ENCODE measurements at places on chromosomes 4 and X.

DNA sequence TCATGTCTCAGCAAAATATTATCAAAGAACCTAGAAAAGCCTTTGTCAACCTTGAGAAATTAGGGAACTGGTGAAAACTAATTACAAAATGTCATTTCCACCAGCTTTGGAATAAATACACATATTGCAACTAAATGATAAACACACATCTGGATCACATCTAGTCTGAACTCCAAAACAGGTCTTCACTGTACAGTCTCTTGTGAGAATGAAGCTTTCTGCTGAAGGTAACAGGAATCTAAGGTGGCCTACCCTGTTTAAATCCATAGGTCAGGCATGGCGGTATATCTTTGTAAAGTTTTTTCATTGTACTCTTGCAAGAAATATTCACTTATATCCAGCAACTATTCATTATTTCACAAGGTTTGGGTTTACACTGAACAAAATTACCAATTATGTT is 1.7 kb downstream of the SH3D19 start:
- no peak for DNase-seq

DNA sequence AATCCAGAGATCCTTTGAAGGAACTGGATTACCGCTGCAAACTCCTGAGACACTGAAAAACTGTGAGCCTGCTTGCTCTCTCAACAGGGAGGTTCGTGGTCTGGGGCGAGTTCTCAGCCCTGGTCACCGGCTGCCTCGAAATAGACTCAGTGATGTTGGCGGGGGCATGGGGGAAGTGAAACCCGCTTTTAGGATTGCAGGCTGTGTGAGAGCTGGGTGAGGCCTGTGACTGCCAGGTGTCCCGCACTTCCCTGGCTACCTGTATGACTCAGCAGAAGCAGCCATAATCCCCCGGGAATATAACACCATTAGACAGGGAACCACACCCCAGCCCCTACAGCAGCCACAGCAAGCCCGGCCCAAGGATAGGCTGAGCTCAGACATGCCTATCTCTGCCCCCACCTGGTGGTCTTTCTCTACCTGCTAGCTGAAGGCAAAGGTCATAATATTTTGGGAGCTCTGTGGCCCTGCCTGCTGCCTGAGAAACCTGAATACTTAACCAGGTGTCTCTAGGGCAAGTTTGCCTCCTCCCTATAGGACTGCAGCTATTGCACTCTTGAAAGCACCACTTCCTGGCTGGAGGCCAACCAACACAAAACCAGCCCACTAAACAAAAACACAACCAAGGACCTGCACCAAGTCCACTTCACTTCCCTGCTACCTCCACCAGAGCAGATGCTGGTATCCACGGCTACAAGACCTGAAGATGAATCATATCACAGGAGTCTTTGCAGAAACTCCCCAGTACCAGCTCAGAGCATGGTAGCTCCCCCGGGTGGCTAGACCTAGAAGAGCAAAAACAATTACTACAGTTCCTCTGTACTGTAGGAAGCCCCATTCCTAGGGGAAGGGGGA is 202.0 kb downstream of the RRAGB start:
- no peak for DNase-seq

DNA sequence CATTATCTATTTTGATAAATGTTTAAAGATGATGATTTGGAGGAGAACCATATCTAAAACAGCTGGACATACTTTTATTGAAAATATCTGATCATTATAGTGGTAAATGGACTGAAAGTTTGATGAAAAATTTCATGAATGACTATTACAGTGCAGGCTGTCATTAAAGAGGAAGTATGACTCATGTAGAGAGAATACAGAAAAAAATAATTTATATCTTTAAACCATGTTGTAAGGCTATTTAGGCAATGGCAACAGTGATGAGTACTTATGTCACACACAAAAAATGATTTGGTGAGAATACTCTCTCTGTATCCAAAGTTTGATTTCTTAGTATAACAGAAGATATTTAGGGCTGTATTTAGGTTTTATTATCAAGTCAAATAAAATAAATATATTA is 3.9 kb upstream of the GLRB start:
- no peak for DNase-seq

DNA sequence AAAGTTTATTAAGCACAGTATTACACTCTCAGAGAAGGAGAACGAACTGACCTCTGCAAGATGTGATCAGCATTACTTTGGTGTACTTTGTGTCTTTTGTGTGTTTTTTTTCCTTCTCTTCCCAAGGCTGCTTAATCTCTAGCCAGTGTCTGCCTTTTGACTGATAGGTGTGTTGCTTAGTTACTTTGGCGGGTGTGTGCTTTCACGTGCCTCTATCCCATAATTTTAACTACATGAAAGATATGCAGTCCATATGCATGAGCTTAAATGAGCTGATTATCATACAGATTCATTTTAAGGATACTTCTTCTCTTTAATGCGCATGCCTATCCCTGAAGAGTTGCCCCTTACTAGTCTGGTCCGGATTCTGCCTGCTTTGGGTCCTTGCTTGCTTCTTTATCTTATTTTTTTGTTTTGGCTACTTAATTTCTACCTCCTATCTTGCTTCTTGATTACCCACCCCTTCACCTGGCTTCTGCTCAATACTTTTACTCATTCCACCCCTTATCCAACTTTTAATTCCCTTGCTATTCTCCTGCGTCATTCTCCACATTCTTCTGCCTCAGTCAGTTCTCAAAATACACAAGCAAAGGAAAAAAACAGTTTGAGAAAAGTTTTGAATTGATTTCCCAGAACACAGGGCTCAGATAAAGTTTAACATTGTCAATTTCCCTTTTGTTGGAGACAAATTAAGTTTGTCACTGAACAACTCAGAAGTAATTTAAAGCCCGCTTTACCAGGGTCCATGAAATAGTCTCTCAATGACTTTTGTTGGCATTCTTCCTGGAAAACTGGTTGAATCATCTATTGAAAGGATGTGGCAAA is 182.0 kb downstream of the TENT5D start:
- peak; percentile 1 for DNase-seq

GRCh38 chrX:140804292-140804691 is 94.7 kb downstream of the LINC00632 start:
- DNase-seq, result no peak

DNA sequence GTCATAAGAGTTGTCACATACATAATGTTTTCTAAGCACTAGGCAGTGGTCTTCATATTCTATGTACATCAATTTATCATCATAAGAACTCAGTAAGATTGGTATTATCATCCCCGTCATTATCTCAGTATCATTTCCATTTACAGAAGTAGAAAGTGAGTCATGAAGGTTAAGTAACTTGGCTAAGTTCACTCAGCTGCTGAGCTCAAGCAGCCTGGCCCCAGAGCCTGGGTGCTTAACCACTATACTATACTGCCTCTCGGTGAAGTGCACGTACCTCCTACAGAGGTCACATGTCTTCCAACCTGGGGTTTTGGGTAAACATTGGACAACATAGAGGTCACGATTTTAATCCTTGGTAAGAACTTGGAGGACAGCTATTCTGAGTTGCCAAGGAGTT is 161.5 kb upstream of the GATB start:
- no peak for DNase-seq

DNA sequence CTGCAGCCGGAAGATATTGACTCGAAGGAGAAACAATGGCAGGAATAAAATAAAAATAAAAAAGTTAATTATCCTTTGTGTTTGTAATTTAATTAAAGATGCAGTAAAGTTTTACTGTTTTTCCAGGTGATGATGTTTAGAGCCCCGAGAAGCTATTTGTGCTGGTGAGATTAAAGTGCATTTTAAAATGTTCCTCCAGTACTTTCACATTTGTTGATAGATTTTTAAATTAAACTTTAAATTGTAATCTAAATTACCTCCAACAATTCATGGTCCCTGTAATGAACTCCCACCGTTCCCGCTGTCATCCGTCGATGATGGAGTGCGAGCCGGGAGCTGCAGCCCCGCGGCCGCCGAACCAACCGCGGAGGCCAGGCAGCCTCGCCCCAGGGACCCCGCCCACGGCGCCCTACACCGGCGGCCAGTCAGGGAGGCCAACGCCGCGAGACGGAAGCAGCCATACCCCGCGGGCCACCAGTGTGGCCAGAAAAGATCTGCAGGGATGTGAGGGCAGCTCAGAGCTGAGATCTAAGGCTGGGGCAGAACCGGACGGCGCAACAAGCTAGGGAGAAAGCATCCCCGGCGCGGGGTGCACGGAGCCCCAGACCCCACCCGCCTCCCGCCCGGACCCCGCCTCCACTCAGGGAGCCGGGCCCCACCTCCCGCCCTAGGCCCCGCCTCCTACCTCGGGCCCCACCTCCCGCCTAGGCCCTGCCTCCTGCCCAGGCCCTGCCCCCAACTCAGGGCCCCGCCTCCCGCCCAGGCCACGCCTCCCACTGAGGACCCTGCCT is 104.0 kb downstream of the FAM53A start:
- peak; percentile 84 for DNase-seq

DNA sequence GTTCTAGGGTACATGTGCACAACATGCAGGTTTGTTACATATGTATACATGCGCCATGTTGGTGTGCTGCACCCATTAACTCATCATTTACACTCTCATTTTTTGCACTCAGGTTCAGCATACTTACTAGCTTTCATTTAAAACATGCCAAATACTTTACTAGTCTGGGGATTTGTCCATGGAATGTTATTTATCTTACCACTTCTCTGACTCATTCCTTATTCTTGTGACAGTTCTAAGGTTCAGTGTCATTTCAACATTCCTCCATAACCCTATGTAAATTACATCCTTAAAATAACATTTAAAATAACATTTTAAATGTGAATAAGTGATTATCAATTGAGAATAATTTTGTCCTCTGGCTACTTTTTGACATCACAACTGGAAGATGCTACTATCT is 19.5 kb upstream of the SYTL5 start:
- peak; percentile 1 for DNase-seq

GRCh38 chr4:148854203-148854602 is 412.0 kb upstream of the NR3C2 start:
- no peak for DNase-seq

GRCh38 chr4:187268940-187269339 is 545.3 kb upstream of the FAT1 start:
- no peak for DNase-seq

DNA sequence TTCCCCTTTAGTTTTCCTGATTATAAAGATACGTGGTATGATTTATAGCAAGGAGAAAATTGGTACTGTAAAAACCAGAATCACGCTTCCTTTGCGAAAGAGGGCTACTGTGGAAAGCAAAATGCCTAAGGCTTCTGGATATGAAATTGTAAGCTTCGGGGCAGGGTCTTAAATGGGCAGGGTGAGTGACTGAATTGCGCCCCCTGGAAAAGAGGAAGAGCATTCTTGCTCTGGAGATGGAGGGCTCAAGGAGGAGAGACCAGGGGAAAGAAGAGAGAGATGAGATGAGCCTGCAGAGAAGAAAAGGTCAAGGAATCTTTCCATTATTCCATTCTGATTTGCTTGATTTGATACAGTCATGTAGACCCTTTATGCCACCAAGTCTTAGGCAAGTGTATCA is 13.1 kb upstream of the ETNPPL start:
- no peak for DNase-seq

DNA sequence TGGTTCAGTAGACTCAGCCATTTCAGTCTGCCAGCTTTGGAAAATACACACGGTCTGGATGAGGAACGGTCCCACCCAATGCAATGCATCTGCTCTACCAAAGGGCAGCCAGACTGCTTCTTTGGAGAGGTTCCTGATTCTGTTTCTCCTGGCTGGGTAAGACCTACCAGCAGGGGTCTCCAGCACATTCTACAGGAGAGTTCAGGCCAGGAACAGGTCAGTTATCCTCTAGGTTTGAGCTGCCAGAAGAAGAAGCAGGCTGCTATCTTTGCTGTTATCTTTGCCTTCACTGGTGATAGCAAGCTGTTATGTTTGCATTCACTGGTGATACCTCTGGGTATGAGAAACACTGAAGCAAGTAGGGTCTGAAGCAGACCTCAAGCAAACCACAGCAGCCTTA is 45.5 kb upstream of the PBDC1 start:
- DNase-seq, result no peak

GRCh38 chr4:8461616-8462015 is 21.0 kb downstream of the TRMT44 start:
- no peak for DNase-seq

DNA sequence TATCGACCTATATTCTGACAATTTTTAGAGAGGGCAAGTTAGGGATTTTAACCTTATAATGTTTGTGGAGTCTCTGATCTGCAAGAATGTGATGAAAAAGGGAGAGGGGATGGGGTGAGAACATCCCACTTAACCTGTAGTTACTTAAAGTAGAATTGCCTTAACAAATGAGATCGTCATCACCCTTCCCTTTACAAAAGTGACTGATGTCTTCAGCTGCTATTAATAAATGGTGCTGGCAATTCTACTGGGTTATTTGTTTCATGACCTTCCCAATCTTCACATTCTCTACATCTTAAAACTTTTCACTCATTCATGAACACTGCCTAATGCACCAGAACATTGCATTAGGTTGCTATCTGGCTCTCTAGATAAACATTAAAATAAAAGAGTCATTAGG is 873.4 kb upstream of the LCORL start:
- no peak for DNase-seq

DNA sequence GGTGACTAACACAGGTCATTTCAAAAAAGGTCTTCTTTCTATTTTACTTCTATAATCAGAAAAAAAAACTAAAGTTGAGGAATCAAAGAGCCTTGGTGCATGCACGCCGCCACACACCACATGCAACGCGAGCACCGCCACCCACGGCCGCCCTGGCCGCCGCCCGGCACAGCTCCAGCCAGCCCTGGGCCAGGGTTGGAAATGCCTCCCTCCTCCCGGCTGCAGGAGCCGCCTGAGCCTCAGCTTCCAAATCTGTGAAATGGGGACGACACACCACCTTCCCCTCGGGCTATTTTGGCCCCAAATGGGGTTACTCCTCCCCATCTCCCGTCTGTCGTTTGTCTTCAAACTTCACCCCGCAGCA is 39.7 kb upstream of the MAN2B2 start:
- no peak for DNase-seq

DNA sequence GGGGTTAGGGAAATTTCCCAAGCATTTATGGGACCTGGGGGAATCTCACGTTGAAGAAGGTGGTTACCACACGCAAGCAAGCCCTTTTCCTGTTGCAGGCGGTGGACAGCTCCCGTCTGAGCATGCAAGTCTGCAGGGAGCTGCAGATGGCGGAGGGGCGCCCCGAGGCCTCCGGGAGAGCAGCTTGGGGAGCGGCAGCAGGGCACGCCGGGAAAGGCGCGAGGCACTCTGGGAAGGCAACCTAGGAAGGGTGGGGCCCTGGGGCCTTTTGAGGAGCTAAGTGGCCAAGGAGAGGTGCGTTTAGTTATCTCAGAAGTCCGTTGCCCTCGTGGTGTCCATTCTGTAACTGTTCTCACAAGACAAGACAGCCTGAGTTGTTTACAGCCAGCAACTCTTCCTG is 57.0 kb upstream of the SLC25A4 start:
- DNase-seq, result no peak

DNA sequence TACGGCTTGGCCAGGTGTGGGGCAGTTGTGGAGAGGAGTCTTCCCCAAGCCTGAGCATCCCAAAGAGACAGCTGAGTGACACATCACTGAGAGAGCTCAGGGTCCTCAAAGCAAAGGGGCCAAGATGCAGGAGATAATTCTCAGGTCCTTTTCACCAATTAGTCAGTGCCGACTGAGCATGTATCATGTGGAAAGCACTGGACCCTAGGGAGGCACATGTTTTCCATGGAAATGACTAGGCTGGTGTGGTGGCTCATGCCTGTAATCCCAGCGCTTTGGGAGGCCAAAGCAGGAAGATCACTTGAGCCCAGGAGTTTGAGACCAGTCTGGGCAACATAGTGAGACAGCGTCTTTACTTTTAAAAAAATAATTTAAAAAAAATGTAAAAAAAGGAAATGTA is 67.3 kb upstream of the PRPS1 start:
- no peak for DNase-seq

GRCh38 chrX:111875881-111876280 is at the start of gene TRPC5OS:
Gene TRPC5OS (plus strand): TSS chrX:111876181. CDS start chrX:111901850, 25,669 bp downstream.
- DNase-seq, result no peak
